ENCODE measurements at places on chromosomes 12 and 14.

- no peak for DNase-seq
These were observed 11.2 kb downstream of the BCAT1 start for GRCh38 chr12:24937553-24938244.

DNA sequence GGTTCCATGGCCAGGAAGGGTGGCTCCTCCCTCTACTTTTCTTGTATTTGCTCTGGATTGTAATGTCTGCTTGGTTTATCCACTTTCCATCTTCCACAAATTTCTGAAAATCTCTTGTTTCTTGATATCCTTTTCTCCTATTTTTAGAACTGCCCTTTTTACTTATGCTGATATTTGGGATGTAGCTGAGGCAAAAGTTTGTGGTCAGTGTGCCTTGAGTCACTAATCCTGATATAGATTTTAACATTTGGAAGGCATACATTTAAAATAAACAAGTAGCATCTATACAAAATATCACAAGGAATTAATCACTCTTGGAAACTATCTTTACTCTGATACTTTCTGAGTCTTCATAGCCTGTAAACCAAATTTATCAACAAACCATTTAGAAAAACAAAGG lies 11.0 kb downstream of the GRIP1 start:
- DNase-seq = no peak

GRCh38 chr14:26996246-26996645 lies 398.4 kb upstream of the NOVA1 start:
- no peak for DNase-seq

DNA sequence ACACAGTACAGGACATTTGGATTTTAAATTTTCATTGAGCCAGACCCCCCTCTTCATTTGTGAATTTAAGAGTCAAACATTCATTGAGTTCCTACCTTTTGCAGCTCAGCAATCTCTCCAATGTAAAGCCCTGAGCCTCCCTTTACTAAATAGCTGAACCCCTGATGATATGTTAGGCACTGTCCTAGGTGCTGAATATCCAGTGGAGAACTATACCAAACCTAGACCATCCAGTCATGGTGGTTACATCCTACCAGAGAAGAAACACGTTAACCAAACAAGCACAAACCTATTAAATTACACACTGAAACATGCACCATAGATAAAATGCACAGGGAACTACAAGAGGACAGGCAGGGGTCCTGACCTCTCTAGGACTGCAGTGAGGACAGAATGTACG lies 1585.3 kb upstream of the TMEM132C start:
- no peak for DNase-seq
